Common myeloid progenitor, CD34-positive (primary cell): ENCODE measurements at places on chromosomes 4 and X.

DNA sequence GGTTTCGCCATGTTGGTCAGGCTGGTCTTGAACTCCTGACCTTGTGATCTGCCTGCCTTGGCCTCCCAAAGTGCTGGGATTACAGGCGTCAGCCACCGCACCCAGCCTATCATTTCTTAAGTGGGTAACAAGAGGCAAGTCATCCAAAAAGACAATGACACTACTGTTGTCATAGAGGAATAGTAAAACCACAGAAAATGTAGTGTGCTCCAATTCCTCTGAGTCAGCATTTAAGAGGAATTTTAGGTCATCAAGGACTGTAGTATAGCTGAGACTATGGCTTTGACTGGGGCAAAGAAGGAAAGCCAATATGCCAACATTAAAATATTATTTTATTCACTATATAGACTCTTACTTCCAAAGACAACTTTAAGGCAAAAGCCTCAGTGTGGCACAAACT is 48.4 kb downstream of the ATP8A1 start:
- no peak overlapping the region for H3K27ac ChIP-seq
- H3K27me3 ChIP-seq = no peaks in the 10 kb centered on the region
- H3K36me3 ChIP-seq = peaks cover 15% of the 10 kb centered on the region
- H3K4me3 ChIP-seq = no peak overlapping the region

- DNase-seq = no peak
- H3K4me3 ChIP-seq = no peak overlapping the region
- no peaks in the 10 kb centered on the region for H3K27me3 ChIP-seq
- no peaks in the 10 kb centered on the region for H3K36me3 ChIP-seq
- peaks cover 8% of the 10 kb centered on the region for H3K4me1 ChIP-seq
These were observed 190.1 kb upstream of the C1QTNF7 start for GRCh38 chr4:15237648-15238230.

DNA sequence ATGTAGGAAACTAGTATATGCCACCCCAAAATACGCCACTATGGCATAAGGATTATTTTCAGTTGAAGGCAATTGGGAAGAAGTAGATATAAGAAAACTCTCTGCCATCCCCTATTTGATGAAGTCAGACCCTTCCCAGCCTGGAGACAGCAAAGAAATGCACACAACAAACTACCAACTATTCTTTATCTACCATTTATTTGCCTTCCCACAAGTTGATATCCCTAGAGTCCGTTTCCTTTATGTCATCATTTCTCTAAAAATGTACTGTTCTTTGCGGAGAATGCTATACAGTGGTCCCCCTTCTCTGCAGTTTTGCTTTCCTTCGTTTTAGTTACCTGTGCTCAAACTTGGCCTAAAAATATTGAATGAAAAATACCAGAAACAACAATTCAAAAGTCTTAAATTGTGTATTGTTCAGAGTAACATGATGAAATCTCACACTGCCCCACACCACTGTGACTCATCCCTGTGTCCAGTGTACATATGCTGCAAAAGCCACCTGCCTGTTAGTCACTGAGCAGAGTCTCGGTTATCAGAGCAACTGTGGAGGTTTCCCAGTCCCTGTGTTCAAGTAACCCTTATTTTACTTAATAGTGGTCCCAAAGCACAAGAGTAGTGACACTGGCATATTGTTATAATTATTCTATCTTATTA is 152.3 kb downstream of the WDFY3 start:
- H3K4me3 ChIP-seq = no peak overlapping the region
- no peaks in the 10 kb centered on the region for H3K4me1 ChIP-seq
- DNase-seq = no peak
- H3K27me3 ChIP-seq = no peaks in the 10 kb centered on the region

- no peak for DNase-seq
- H3K36me3 ChIP-seq = no peaks in the 10 kb centered on the region
These were observed 57.2 kb downstream of the ABLIM2 start for GRCh38 chr4:8101213-8102075.

DNA sequence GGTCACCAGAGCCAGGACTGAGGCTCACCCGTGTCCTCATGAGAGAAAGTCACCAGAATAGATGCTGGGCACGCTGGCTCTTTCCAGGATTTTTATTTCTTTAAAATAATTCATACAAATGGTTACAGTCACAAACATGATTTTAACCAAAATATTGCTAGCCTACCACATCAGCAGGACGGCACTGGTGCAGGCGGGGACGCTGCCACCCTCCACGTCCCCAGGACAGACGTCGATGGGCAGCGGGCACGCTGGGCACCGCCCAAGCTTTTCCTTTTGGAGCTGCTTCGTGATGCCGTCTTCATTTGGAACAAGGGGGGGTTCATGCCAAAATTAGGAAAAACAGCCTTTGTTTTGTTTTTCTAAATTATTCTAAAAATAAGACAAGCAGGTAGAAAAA is 37.6 kb downstream of the CTBP1 start:
- DNase-seq = no peak
- peaks cover 29% of the 10 kb centered on the region for H3K36me3 ChIP-seq
- H3K4me1 ChIP-seq = peaks cover under 1% of the 10 kb centered on the region
- no peak overlapping the region for H3K27ac ChIP-seq
- H3K27me3 ChIP-seq = no peaks in the 10 kb centered on the region

DNA sequence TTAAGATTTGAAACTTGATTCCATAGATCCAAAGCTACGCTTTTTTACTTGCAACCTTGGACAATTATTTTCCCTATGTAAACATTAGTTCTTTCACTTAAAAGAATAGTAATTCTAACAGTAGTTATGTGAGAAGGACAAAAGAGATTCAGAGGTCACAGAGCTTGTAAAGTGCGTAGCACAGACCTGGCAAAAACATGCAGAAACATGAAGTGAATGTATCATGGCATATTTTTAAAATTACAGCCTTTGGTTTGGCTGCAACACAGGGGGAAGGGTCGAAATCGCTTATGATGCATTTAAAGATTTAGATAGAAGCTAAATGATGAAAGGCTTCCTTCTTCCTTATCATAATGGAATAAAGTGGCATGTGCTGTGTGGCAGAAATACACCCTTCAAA is 1068.8 kb downstream of the ARAP2 start:
- no peaks in the 10 kb centered on the region for H3K27me3 ChIP-seq
- H3K4me1 ChIP-seq = no peaks in the 10 kb centered on the region
- H3K4me3 ChIP-seq = no peak overlapping the region
- no peak for DNase-seq

DNA sequence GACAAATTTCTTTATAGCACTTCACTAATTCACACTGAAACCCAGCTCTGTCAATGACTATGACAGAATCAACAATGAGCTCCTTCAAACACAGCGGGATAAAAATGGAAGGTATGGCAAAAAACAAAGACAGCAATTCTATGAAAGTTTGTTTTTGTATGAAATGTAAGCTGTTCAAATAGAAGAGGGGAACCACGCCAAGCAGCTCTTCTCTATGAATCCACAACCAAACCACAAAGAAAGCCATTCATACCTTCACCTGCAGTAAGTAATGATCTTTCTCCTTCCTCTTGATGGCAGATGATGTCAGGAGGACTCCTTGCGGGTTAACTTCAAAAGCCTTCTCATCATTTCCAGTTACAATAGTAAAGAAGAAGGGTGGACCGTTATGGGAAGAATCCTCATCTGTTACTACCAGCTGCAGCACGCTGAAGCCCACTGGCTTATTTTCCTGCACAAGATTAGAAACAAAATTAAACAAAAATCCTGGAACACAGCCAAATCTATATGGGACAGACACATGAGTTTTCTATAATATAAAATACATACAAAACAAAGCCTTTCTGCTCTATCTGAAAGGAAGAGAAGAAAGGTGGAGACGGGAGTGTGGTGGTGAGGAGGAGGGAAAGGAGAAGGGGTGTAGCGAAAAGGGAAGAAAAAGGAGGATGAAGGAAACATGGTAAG is 48.9 kb upstream of the MTNR1A start:
- no peak overlapping the region for H3K4me3 ChIP-seq
- no peak overlapping the region for H3K27ac ChIP-seq
- no peaks in the 10 kb centered on the region for H3K27me3 ChIP-seq
- H3K36me3 ChIP-seq = no peaks in the 10 kb centered on the region
- DNase-seq = no peak
- H3K4me1 ChIP-seq = no peaks in the 10 kb centered on the region

- H3K4me1 ChIP-seq = peaks cover 24% of the 10 kb centered on the region
- DNase-seq = peak; percentile 42
- H3K36me3 ChIP-seq = no peaks in the 10 kb centered on the region
- H3K27me3 ChIP-seq = no peaks in the 10 kb centered on the region
- H3K4me3 ChIP-seq = no peak overlapping the region
- H3K27ac ChIP-seq = no peak overlapping the region
These were observed 10.5 kb downstream of the ACSL1 start for GRCh38 chr4:184815046-184815877.

DNA sequence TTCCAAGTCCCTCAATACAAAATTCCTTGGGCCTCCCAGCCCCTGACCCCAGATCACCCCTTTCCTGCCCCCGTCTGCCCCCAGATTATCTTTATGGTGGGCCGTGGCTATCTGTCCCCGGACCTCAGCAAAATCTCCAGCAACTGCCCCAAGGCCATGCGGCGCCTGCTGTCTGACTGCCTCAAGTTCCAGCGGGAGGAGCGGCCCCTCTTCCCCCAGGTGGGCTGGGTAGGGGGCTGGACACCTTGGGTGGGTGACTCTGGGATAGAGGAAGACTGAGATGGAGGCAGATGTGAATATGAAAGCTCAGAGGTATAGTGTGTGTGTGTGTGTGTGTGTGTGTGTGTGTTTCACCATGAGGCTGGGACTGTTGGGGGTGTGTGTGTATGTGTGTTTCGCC is 9.8 kb downstream of the ARAF start:
- no peak overlapping the region for H3K27ac ChIP-seq
- peaks cover 49% of the 10 kb centered on the region for H3K36me3 ChIP-seq
- no peak for DNase-seq
- no peak overlapping the region for H3K4me3 ChIP-seq
- H3K27me3 ChIP-seq = no peaks in the 10 kb centered on the region

- H3K27ac ChIP-seq = no peak overlapping the region
- H3K4me3 ChIP-seq = no peak overlapping the region
- DNase-seq = peak; percentile 0
These were observed 557.7 kb upstream of the SLIT2 start for GRCh38 chr4:19693936-19694570.

GRCh38 chr4:453267-453666 is 45.7 kb downstream of the ZNF721 start:
- H3K27me3 ChIP-seq = no peaks in the 10 kb centered on the region
- no peak overlapping the region for H3K4me3 ChIP-seq
- DNase-seq = no peak
- no peak overlapping the region for H3K27ac ChIP-seq

GRCh38 chr4:10088135-10089010 is 28.2 kb downstream of the WDR1 start:
- peaks cover 25% of the 10 kb centered on the region for H3K4me1 ChIP-seq
- H3K27me3 ChIP-seq = no peaks in the 10 kb centered on the region
- H3K36me3 ChIP-seq = peaks cover 95% of the 10 kb centered on the region
- H3K27ac ChIP-seq = no peak overlapping the region

- no peaks in the 10 kb centered on the region for H3K36me3 ChIP-seq
- H3K27ac ChIP-seq = no peak overlapping the region
- DNase-seq = no peak
- H3K4me1 ChIP-seq = no peaks in the 10 kb centered on the region
These were observed 38.7 kb downstream of the RAI2 start for GRCh38 chrX:17822351-17822750.

DNA sequence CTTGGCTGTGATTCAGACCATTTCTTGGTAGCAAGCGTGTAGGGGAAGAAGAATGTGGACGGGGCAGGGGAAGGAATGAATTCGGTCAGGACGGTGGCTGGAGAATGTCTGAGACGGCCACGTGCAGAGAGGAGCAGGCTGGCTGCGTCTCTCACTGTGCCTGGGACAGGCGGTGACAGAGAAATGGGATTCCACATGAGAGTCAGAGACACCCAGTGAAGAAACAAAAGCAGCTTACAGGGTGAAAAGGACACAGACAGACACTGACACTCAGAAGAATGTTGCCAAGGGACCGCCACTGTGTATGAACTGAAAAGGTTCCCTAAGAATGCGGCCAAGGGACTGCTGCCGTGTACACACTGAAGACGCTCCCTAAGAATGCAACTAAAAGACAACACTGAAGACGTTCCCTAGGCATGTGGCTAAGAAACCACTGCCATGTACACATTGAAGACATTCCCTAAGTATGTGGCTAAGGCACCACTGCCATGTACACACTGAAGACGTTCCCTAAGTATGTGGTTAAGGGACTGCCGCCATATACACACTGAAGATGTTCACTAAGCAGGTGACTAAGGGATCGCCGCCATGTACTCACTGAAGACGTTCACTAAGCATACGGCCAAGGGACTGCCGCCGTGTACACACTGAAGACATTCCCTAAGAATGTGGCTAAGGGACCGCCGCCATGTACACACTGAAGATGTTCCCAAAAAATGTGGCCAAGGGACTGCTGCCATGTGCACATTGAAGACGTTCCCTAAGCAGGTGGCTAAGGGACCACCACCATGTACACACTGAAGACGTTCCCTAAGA is 49.1 kb downstream of the DHRSX start:
- H3K4me1 ChIP-seq = no peaks in the 10 kb centered on the region
- H3K27ac ChIP-seq = no peak overlapping the region
- H3K36me3 ChIP-seq = no peaks in the 10 kb centered on the region
- no peak for DNase-seq
- no peaks in the 10 kb centered on the region for H3K27me3 ChIP-seq

GRCh38 chr4:140019619-140020347 is 134.2 kb downstream of the MAML3 start:
- H3K4me1 ChIP-seq = peaks cover 19% of the 10 kb centered on the region
- H3K4me3 ChIP-seq = no peak overlapping the region
- peaks cover 1% of the 10 kb centered on the region for H3K36me3 ChIP-seq

DNA sequence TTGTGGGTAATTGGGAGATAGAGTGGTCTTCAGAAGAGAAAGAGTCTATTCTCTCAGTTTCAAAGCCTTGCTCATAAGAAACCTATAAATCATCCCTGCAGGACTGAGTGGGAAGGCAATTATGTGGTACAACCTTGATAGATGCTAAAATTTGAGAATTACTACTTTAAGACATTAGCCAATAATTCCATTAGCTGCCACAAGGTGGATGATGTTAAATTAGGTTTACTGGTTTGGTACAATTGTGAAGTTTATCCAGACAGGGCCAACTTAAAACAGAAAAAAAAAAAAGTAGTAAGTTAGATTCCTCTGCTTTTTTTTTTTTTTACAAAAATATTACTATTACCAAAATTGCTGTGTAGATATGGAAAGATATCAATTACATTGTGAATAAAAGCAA is 73.2 kb upstream of the AMOT start:
- no peak for DNase-seq
- no peaks in the 10 kb centered on the region for H3K4me1 ChIP-seq
- no peak overlapping the region for H3K27ac ChIP-seq
- H3K27me3 ChIP-seq = no peaks in the 10 kb centered on the region
- no peaks in the 10 kb centered on the region for H3K36me3 ChIP-seq

DNA sequence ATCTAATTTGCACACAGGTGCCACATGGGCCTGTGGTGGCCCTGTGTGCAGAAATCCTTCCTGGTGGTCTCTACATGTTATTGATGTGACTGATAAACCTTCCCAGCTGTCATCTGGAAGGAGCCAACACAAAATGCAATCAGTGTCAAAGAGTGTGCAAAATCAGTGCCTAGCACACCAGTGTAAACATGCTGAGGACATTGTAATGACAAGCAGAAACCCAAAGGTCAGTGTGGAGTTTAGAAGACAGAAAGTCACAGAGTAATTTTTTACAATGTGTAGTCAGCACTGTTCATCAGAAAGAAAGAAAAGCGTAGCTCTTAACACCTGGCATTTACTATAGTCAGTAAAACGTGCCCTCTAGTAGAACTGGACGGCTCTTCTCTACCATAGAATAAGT is 50.3 kb downstream of the PHKA2 start:
- peaks cover 3% of the 10 kb centered on the region for H3K4me1 ChIP-seq
